Pons (tissue), 1 donor: ENCODE measurements at places on chromosomes 5 and 9.

- DNase-seq: peak; percentile 24
Measured at GRCh38 chr5:7251132-7251531, 144.8 kb upstream of the ADCY2 start.

DNA sequence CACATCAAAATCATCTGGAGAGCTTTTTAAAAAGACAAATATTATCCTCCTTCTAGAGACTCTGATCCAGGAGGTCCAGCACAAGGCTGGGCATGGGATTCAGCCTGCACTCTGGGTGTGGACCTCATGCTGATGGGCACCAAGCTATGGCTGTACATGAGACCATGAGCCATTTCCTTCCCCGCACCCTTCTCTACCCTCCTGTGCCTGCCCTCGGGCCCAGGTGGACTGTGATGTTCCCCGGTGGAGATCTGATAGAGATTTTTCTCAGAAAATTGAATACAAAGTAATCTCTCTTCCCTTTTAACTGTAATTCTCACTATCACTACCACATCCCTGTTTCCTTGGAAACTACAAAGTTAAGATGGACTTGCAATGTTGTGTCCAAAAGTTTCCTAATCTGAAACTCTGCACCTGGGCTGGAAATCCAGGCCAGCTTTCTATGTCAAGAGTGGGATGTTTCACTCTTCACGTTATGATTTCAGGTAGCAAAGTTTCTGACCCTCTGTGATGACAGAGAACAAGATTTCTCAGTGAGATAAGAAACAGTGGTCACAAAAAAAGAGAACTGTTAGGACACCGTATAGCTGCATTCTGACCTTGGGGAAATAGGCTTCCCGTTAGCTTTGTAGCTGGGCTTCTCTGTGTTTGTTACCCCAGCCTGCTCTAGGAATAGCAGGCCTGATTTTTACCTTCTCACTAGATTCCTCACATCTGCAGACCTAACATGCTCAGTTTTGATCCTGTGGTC is 11.5 kb downstream of the SFXN1 start:
- DNase-seq: no peak

- no peak for DNase-seq
Measured at GRCh38 chr5:1010181-1010510, 1.5 kb downstream of the NKD2 start.

GRCh38 chr5:39412721-39413394 is 11.9 kb downstream of the DAB2 start:
- no peak for DNase-seq

DNA sequence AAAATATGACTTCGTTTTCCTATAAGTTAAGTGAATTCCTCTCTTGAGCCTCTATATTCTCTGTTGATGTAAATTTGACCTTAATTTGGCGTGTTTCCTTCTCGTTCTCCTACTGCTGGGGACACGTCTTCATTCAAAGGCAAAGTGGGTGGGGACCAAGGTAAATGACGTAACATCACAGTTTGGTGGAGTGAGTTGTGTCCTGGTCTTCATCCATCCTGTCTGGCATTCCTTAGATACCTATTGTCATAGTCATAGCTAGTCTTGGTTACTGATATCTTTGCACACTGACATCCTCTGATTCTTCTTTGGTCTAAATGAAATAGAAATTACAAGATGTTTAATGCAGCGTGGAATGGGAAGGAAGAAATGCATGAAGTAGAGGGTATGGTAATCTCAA is 108.5 kb downstream of the NNT start:
- no peak for DNase-seq

GRCh38 chr9:126219648-126220063 is 107.0 kb upstream of the MVB12B start:
- no peak for DNase-seq

- no peak for DNase-seq
Measured at GRCh38 chr5:144945503-144945902, 774.8 kb downstream of the KCTD16 start.

- DNase-seq: no peak
Measured at GRCh38 chr5:160520609-160521391, 99.1 kb downstream of the PTTG1 start.

DNA sequence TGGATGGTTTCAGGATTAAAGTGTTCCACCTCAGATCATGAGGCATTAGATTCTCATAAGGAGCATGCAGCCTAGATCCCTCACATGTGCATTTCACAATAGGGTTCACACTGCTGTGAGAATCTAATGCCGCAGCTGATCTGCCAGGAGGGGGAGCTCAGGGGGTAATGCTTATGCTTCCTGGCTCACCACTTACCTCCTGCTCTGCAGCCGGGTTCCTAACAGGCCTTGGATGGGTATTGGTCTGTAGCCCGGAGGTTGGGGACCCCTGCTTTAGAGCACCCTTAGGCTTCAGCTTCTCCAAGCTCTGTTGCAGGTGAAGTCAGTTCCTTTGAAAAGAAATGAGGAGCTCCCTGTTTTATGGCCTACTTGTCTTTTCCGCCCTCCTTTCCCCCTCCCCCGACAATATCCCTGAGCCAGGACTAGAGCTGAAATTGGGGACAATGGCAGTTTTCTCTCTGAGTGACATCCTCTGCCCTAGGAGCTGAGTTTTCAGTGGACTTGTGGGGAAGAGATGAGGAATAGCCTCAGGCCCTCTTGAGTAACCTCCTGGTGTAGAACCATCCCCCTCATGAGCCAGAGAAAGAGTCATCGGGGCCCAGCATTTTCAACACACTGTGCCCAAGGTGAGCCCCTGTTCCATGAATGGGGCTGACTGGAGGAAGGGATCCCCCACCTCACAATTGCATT is 16.2 kb upstream of the MAT2B start:
- no peak for DNase-seq

DNA sequence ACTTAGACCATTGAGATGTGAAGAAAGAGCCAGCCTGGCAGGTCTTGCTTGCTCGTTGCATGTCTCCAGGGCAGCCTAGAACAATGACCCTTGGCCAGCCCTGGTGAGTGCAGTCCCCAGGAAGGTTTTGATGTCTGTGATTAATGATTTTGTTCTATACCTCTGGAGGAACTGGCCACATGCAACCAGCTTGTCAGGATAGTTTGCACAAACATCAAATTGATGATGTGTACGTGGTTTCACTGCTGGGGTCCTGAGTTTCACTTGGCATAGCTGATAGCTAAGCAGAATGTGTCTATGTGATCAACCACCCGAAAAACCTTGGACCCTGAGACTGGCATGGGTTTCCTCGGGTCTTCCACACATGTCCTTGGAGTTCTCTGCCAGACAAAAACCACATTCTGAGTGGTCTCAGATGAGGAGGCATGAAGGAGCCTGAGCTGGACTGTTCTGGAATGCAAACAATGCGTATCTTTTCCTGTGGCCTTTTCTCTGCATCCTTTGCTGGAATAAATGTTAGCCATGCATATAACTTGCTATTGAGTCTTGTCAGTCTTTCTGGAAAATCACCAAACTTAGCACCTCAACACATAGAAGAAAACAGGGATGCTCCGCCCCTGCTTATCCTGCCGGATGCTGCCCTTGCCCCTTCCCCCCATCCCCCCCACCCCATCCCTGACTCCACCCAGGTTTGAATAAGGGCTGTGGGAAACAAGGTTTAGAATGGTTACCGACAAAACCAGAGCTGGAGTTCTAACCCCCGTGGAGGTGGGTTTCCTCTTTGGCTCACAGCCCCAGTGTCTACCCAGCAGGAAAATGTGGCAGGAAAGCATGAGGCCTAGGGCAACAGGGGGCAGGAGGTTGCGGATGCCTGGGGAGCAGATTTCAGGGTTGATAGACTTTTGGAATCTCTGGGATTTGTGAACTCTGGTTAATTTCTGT is 50.1 kb upstream of the ANKRD33B start:
- no peak for DNase-seq

GRCh38 chr9:131701789-131702337 is 38.0 kb downstream of the RAPGEF1 start:
- no peak for DNase-seq

DNA sequence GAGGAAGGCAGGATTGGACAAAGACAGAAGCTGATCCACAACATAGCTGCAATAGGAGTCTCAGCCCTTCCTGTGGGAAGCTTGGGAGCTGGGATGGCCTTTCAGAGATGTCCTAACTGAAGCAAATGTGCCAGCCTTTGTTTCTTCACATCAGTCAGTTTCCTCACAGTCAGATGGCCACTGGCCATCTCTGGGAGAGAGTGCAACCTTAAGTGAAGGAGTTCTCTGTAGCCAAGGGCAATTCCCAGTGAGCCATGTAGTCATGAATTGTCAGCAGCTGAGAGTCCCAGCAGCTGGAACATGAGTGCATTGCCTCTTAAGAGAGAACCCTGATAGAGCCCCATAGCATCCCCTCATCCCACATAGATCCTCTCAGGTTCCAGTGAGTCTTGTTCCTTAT is 89.1 kb upstream of the LIFR start:
- DNase-seq: no peak

GRCh38 chr9:504921-505740 is 290.5 kb downstream of the DOCK8 start:
- DNase-seq: no peak

- no peak for DNase-seq
Measured at GRCh38 chr5:139068494-139069151, 129.5 kb downstream of the SIL1 start.

DNA sequence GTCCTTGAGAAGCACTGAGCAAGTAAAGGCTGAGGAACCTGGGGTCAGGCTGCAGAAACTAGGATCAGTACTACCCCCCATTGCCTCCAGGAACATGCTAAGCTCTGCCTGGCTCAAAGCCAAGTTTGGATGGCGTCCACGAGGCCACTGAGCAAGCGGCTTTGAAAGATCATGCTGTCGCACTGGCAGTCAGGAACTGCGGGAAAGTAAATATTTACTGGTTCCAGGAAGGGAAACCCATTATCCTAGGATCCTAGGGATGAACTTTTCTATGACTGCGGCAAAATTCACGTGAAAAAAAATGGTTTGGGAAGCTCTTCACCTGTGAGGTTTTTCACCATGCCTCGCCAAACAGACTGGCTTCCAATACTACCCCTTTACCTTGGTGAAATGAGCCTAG is 75.3 kb upstream of the PJA2 start:
- peak; percentile 69 for DNase-seq

GRCh38 chr5:26700759-26701384 is 337.5 kb downstream of the CDH9 start:
- DNase-seq: peak; percentile 62

GRCh38 chr5:134436523-134437339 is 25.1 kb upstream of the CDKN2AIPNL start:
- no peak for DNase-seq

- no peak for DNase-seq
Measured at GRCh38 chr9:389758-390157, 175.1 kb downstream of the DOCK8 start.
